ENCODE measurements at places on chromosomes 2 and 18.

DNA sequence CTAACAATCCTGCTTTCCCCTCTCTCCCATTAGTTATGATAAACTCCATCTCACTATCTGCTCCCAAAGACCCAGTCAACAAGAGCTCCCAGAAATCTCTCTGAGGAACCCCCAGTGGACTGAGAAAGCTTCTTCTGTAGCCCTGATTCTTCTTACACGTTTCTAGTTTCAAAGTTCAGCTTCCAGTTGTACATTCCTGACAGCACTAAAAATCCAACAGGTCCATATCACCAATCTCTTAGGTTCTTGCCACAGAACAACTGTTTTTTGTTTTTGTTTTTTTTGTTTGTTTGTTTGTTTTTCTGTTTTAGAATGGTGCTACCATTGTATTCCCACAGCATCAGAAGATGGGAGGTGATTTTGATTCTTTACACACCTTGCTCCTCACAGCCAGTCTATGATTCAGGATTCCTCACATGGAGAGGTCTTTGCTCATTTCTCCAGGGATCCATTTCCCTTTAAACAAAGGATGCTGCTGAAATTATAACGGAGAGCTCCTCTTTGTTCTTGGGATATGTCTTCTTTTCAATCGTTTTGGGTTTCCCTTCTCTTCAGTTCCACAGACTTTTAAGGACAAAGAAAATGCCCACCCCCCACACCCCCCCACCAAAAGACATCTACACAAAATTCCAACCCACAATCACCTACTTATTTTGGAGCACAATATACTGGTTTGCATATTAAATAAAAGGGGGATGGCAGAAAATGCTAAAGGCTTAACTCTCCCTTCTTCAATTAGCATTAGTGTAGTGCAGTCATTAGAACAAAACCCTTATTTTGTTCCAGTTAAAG is 56.0 kb upstream of the COBLL1 start:
- no peak for DNase-seq

DNA sequence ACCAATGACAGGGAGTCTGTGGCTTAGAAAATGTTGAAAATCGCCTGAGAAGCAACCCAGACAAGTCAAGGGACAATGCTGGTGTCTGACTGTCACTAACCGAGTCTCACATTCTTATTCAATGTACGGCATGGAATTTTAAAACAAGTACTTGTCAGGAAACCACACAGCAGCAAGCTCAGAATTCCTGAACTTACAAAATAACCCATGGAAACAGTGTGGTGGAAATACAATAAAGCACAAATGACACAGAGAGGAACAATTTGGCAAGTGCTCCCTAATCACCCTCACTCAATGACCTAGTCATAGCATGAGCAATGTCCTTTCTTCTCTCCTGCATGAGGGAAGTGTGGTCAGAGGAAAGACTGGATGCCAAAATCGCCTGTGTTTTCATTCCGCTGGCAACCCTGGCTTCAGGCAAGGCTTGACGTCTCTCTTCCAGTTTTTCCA is 154.0 kb downstream of the SATB2 start:
- no peak for DNase-seq

DNA sequence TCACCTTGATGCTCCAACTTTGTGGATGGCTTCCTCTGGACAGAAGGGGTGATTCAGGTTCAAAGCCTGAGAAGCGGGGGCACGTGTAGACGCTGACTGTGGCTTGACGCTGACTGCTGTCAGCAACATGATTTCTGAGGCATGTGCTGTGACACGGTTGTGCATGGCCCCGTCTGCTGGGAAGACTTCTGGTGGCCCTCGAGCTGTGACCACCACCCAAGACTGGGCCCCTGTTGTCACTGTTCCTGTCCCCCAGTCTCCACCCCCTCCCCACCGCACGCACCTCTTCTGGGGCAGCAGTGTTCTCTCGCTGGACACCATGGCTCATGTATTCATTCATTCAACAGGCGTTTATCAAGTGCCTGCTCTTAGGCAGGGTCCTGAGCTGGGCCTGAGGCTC is 245.0 kb downstream of the FAM210A start:
- DNase-seq, result no peak

DNA sequence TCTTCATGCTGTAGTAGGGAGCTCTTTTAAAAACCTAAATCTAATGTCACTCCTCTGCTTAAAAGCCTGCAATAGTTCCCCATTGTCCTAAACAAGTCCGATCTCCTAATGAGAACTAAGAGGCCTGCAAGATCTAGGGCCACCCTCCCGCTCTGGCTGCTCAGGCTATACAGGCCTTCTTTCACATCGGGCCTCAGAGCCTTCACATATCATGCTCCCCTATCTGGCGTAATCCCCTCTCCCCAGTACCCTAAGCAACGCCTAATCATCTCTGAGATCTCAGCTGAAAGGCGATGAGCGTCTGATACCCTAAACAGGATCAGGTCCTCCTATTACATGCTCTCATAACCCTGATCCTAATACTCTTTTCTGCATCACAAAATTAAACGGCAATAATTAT is 1.9 kb downstream of the MAP4K3 start:
- DNase-seq, result no peak

DNA sequence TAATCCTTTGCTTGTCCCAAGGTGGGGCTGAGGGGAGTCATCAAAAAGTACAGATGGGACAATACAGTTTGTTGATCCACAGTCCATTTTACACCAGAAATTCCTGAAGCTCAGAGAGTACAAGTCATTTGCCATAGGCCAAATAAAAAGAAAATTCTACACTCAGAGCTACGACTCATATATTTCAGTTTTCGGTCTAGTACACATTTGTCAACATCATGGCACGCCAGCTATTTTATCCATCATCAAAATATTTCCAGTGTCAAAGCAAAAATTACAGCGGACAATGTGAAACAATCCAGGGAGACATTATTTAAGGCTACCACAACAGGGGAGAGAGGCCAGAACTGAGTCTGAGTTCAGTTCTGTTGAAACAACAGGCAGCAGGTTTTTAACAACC is 587.5 kb upstream of the DSEL start:
- DNase-seq, result no peak

DNA sequence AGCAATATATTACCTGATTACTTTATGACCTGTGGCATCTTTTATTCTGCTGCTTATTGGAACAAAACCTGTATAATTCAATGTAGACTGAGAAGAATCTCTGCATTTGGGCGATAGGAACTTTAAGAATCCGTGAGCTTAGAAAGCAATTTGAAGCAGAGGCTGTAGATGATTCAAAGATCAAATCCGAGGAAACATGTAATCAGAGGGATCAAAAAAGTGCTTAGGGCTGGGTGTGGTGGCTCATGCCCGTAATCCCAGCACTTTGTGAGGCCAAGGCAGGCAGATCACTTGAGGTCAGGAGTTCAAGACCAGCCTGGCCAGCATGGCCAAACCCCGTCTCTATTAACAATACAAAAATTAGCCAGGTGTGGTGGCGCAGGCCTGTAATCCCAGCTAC is 198.4 kb downstream of the MTX2 start:
- no peak for DNase-seq

- DNase-seq, result no peak
Observed at GRCh38 chr2:47558116-47558767, 155.3 kb downstream of the MSH2 start.

DNA sequence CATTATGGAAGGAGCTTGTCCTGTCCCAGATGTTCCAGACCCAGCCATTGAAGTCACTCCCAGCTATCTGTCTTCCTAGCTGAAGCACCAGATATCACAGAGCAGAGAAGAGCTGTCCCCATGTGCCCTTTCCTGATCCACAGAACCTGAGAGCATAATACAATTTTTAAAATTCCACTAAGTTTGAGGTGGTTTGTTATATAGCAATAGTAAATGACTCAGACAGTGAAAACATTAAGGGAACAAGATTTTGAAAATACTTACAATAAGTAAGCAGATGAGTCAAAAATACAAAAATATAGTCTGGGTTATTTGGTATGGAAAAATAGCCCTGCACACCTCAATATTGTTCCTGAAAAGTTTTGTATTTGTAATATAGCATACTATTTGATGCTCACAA is 85.8 kb upstream of the GLS start:
- DNase-seq, result no peak

DNA sequence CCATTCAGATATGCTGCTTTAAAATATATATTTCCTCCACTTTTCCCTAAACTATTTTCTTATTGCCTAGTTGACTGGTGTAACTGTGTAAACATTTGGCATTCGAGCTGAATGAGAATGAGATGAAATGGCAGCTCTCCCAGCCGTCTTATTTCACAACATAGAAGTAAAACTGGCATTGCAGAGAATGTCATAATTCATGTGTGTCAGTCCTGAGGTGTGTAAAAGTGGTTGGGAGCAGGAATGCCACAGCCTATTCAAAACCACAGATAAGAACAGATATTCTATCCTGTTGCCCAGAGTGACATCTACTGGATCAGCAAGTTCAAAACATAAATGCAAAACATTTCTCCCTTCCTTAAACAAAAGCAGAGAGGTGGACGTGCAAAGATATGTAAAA is 565.5 kb upstream of the CHAC2 start:
- peak; percentile 43 for DNase-seq

DNA sequence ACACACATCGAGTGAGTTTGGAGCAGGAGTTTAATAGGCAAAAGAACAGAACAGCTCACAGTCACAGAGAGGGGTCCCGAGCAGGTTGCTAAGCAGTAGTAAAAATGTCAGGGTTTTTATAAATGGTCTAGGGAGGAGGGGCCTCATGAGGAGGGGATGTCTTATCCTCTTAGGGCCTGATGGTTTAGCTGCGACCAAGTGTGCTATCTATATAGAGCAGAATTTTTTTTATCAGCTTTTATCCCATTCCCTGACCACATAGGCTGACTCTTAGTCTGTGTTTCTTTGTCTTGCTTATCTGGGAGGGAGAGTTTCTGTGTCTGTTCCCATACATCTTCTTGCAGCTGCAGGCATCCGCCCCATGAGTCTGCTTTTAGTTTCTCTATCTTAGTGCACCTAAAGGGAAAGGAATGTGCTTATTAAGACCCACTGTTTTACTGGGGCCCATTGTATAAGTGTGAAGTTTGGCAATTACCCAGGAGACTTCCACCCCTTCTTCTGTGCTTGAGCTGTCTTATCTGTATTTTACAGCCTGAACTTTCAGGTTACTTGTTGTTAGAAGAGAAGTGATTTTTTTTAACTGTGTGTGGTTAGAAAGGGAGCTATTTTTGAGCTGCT is 30.4 kb upstream of the GMCL1 start:
- no peak for DNase-seq

GRCh38 chr2:149877074-149877473 is 289.5 kb upstream of the MMADHC start:
- peak; percentile 6 for DNase-seq

GRCh38 chr2:112995346-112995920 is 9.8 kb upstream of the IL36A start:
- no peak for DNase-seq

DNA sequence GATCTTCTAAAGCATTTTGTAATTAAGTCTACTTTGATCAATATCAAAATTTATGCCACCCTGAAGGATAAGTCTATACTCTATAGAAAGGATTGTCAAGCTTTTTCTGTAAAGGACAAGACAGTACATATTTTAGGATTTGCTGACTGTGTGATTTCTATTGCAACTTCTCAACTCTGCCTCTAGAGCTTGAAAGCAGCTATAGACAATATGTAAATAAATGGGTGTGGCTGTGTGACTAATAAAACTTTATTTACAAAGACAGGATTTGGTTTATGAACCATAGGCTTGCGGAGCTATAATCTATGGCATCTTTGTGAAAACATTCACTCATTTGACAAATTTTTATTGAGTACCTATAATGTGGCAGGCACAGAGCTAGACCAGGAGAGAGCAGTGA is 18.4 kb downstream of the UPP2 start:
- no peak for DNase-seq

DNA sequence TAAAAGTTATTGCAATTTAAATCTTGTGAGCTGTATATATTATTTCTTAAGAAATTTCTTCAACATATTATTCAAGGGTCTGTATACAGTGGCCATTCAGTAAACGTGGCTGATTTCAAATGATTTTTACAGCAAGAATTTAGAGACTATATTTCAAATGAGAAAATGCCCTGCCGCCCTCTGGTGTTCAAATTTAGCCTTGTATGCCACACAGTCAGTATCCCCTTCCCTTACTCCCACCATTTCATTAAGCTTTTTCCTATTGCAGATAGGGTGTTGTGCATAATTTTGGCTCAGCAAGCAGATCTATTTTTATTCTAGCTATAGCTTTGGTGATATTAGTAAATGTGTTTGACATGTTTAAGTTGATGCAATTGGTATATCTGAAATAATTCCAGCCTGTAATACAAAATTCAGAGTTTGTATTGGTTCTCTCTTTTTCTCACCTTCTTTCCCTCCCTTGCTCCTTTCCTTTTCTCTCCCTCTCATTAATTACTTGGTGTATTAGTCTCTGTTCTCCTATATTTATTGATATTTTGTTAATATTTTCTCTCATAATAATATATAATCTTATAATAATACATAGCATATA is 22.8 kb upstream of the SCN7A start:
- DNase-seq, result peak; percentile 5

DNA sequence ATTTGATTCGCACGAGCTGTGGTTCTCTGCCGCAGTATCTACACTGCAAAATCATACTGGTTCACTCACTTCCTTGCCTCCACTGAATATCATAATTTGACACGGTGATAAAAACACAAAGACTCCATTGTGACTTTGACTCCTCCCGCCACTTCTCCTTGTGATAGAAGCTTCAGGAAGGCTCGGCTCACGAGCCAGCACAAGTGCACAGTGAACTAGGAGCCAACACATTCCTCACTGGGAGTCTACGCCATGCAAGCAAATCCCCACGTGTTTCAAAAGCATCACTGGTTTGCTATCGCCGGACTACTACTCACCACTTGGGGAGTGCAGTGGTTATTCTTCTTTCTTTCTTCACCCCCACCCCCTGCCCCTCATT is 293.3 kb upstream of the PARD3B start:
- DNase-seq, result no peak

DNA sequence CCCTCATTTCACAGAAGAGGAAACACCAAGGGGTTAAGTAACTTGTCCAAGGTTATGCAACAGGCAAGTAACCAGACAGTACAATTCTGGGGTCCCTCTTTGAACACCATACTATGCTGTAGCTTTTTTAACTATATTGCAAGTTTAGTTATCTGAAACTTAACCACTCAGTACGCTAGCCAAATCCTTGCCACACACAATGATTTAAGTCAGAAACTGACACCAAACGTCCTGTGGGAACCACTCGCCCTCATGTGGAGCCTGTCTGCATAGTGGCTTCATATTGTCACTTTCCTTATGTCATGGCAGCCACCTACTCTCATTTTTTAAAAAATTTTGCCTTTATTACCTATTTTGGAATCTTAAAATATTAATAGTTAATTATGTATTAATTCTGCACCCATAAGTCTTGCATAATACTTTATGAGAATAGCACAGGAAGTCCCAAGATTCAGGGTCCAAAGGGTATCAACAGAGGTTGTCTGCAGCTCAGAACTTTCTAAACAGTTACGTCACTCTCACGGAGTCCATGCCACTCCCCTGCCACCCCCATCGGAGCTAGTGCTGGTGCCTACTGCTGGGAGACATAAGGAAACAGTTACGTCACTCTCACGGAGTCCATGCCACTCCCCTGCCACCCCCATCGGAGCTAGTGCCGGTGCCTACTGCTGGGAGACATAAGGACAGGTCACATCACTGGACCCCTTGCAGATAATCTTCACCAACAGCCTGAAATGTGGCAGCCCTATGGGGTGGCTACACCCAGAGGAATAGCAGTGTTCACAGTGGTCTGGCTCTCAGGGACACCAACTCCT is 99.0 kb downstream of the L3MBTL4 start:
- no peak for DNase-seq
